Effector CD8-positive, alpha-beta T cell (primary cell): ENCODE measurements at places on chromosomes 1 and 21.

- DNase-seq = no peak
Measured at GRCh38 chr1:221878134-221878533, 136.2 kb upstream of the DUSP10 start.

GRCh38 chr1:45567911-45568310, 15.9 kb upstream of the NASP start:
- no peak for DNase-seq

DNA sequence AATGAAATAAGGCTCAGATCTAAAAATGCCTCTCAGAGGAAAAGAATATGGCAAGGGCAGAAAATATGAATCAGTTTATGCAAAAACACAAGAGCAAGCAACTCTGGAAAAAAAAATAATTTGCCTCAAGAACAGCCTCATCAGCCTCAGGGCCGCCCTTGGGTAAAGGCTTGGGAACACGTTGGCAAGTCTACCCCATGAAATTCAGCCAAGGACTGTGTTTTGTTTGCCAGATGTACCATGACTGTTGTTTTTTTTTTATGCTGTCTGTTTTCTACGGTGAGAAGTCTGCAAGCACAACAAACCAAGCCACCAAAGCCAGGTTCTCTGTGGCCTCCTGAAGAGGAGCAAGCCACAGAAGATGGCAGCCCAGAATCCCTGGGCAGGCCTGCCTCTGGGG, 18.0 kb downstream of the HHIPL2 start:
- DNase-seq = no peak

DNA sequence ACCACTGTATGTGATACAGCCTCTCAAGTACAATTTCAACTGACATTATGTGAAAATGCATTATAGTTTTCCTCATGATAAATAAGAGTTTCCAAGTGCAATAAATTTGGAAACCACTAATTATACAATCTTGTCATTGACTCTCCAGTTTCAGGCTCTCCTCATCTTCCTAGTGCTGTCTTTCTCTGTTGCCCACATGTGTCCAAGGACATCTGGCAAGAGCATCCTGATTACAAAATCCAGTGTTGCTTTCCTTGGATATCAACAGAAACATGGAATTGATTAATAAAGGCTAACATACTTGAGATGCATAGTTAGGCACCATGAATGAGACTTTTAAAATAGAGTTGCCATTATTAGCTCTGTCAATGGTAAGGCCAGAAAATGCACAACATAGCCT, 15.6 kb upstream of the MAP10 start:
- no peak for DNase-seq

- DNase-seq = no peak
Measured at GRCh38 chr1:237864338-237865244, 26.1 kb downstream of the ZP4 start.

- no peak for DNase-seq
Measured at GRCh38 chr1:176494436-176494835, 31.5 kb downstream of the PAPPA2 start.

DNA sequence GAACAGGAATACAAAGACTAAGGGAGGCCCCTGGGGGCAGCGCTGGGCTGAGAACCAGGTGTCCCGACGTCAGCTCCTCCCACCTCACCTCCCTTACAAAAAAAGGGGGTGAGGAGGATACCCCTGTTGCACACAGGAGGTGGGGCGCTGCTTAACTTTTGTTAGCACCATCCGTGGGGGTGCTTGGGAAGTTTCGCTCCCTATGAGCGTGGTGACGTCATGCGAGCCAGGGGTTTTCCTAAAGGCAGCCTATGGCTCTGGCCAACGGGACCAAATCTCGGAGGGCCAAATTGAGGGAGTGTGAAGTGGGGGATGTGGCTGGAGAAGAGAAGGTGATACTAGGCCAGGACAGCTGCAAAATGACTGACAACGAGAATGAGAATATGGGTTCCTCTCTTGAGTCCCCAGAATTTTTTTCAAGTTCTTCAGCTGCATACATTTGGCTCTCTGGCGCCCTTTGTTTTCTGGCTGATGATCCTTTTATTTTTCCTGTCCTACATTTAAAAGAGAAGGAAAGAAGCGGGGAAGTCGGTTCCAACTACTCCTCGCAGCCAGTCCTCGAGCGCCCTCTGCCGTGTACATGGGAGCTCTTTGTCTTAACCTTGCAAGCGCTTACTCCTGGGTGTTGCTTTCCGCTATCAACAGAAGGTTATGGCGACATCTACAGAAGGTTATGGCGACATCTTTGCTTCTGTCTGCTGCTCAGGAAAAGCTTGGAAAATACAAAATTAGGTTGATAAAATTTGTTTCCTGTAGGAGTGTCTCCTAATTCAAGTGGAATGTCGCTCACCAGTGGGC, 48.0 kb upstream of the ZC3H11B start:
- no peak for DNase-seq

DNA sequence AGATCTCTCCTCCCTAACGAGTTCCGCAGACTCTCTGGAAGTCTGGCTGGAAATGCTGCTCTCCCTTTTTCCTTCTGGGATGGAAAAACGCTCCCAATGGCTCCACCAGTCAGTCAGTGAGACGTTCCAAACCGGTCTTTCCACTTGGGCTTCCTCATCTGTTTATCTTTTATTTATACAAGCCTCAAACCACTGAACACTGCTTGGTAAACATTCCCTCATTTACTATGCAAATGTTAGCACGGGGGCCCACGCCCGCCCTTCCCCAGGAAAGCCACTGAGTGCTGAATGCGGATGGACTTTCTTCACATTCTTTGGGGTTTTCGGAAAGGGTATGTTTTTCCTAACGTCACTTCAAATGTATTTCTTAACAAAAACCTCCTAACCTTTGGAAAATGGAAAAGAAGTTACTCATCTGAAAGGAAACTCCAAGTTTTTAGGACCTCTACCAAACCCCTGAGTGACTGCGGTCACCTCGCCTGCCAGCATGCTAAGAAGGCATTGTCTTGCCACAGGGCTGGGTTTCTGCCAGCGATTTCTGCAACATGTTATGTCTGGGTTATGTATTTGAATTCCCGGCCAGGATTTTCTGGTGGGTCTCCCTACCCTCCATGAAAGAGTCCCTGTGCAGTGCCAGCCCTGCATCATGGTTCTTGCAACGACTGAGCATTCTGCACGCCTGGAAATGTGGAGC, 14.0 kb upstream of the UMODL1 start:
- no peak for DNase-seq

- no peak for DNase-seq
Measured at GRCh38 chr1:100217834-100218233, 31.8 kb downstream of the DBT start.

- DNase-seq = no peak
Measured at GRCh38 chr1:59631561-59632255, 183.0 kb upstream of the HOOK1 start.

DNA sequence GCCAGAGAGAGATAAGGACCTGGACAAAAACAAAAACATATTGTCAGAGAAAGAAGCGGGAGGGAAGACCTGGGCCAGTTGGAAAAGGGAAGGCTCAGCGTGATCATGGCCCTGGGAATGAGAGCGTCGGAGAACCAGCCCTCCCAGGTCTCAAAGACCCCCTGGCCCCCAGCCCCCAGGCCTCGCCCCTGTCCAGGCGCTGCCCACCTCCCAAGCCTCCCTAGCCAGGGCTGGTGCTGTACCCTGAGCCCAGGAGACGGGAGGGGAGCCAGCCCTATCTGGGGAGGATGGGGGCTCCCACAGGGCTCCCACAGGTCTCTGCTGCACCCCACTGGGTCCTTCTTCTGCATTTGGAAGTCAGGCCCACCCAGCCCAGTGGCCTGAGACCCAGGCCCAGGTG, 15.1 kb downstream of the CHD5 start:
- DNase-seq = no peak

- DNase-seq = no peak
Measured at GRCh38 chr1:118990513-118991152, 2.5 kb upstream of the TBX15 start.

- no peak for DNase-seq
Measured at GRCh38 chr1:172754609-172755008, 95.7 kb downstream of the FASLG start.

DNA sequence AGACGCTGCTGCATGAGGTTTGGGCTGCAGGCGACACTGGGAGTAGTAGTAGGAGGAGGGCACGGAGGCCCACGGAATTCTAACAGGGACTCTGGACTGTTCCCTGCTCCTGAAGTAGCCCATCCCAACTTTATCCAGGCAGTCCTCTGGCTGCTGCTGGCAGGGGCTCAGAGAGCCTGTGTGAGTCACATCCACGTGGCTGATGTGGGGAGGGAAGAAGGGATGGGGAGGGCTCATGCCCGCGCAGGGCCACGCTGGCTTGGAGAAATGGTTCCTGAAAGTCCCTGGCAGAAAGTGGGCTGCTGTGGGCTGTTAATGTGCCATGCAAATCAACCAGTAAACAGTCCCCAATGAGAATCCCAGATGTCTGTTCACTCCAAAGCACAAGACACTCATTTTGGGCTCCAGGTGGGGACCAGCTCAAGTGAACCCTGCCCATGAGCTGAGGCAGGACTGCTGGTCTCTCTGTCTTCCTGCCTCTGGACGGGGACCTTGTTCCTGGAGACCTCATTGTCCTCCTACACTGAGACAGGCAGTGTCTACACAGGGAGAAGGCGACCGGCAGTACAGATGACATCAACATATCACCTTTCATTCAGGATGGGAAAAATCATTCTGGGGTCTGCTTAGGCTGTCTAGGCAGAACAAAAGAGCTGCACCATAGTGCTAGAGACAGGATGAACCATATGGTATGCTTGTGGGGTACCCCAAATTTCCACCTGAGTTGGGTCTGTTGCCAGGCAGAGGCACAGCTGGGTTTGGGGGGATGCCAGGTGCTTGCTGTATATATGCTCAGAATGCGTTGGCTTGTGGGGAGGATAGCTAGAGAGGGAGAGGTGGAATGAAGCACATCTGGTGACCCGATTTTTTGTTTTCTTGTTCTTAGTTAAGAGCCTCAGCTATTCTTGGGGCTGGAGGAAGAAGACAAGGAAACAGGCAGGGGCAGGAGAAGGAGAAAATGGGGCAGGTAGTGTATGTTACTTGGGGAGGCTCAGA, 57.9 kb upstream of the FMOD start:
- no peak for DNase-seq
